PC-3 (cell line): ENCODE measurements at places on chromosomes 7 and 10. TPM values are rescaled to one million over a fixed set of nuclear protein-coding genes. Genes with fewer than 3 reads are reported as not detected.

The CRHR2 gene
- not detected in 2 replicates for total RNA-seq

- H3K4me3 ChIP-seq, result no peak overlapping the region
- no peak for DNase-seq
- H3K4me1 ChIP-seq, result no peaks in the 10 kb centered on the region
- no peaks in the 10 kb centered on the region for H3K36me3 ChIP-seq
- H3K27me3 ChIP-seq, result no peaks in the 10 kb centered on the region
Measured at GRCh38 chr7:37438906-37439652, 9.6 kb downstream of the ELMO1 start.

DNA sequence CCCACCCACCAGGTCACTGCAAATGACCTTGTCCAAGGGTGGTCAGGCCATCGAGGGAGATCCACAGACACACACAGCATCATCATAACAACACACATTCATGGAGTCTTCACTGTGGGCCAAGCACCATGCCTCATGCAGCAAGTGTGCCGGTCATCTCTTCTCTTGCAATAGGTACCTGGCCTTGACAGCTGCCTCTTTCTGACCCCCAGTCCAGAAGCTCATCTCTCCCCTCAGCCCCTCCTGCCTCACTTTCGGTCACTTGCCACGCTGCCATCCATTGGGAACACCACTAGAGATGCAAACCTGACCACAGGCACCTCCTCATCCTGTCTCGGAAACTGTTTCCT, 75.9 kb downstream of the OAT start:
- no peaks in the 10 kb centered on the region for H3K4me1 ChIP-seq
- no peaks in the 10 kb centered on the region for H3K27me3 ChIP-seq
- H3K4me3 ChIP-seq, result no peak overlapping the region
- H3K27ac ChIP-seq, result no peak overlapping the region
- no peaks in the 10 kb centered on the region for H3K36me3 ChIP-seq
- DNase-seq, result no peak

- H3K36me3 ChIP-seq, result no peaks in the 10 kb centered on the region
- H3K27me3 ChIP-seq, result peaks cover 34% of the 10 kb centered on the region
- no peaks in the 10 kb centered on the region for H3K4me1 ChIP-seq
- DNase-seq, result no peak
- H3K4me3 ChIP-seq, result no peak overlapping the region
Measured at GRCh38 chr7:107072133-107072532, 27.6 kb downstream of the PRKAR2B start.

- no peak overlapping the region for H3K4me3 ChIP-seq
- no peak for DNase-seq
- no peak overlapping the region for H3K27ac ChIP-seq
- H3K27me3 ChIP-seq, result no peaks in the 10 kb centered on the region
Measured at GRCh38 chr7:15214976-15215375, 312.4 kb upstream of the DGKB start.

- peak; percentile 69 for DNase-seq
- H3K27me3 ChIP-seq, result no peaks in the 10 kb centered on the region
- peaks cover 14% of the 10 kb centered on the region for H3K4me1 ChIP-seq
- H3K27ac ChIP-seq, result peak overlapping the region; percentile 23; the same call in 1 of the 2 replicates
- H3K4me3 ChIP-seq, result no peak overlapping the region
- H3K36me3 ChIP-seq, result no peaks in the 10 kb centered on the region
Measured at GRCh38 chr7:47087866-47088265, 494.0 kb downstream of the TNS3 start.

GRCh38 chr7:42843205-42843800, 68.6 kb downstream of the C7orf25 start:
- DNase-seq, result peak; percentile 63
- H3K4me1 ChIP-seq, result no peaks in the 10 kb centered on the region
- peak overlapping the region; percentile 67 for H3K4me3 ChIP-seq
